Hindlimb muscle (tissue), 1 donor: ENCODE measurements at places on chromosomes 2 and 18.
A peak's percentile ranks its signal among the peaks of the same experiment; 100 is the strongest.

- no peak for DNase-seq
Measured at GRCh38 chr2:83162421-83162820, 1296.7 kb downstream of the SUCLG1 start.

- no peak for DNase-seq
Measured at GRCh38 chr2:5698134-5698533, 6.0 kb downstream of the SOX11 start.

DNA sequence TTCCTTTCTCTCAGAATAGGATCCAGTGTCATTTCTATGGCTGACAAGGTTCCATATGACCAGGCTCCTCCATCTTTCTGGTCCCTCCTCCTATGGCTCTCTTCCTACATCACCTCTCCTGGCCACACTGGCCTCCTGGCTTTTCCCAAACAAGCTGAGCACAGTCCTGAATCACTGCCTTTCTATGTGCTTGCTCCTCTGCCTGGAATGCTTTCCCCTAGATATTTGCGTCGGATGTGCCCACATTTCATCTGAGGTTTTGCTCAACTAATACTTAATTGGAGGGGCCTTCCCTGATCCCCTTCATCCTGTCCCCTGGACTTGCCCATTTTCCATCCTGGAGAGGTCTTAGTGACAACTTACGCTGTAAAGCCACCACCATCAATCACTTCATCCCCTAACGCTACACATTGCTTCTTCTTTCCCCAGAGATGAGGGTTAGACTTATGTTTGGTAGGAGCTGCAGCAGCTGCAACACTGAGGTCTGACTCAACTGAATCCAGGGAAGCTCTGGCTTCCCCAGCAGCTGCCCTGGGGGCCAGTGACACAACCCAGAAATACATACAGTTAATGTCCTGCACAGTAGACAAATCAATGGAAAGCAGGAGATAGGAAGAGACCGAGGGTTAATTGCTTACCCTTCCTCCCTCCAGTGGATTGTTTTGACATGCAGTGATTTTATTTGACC is 42.9 kb downstream of the QPCT start:
- no peak for DNase-seq

DNA sequence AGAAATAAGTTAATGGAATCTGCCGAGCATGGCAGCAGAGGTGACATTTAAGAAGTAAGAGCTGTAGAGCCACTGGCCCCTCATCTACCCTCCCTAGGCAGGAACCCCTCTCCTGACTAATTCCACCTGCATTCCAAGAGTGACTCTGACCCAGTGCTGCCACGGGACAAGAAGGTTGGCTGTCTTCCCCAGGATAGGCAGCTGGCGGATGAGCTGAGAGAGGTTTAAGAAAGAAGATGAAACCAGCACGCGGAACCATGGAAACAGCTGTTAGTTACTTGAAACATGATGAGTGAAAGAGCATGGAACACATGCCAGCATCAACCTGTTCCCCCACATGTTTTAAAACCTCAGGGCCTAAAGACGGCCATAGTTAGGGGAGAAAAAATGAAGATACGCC is 74.1 kb downstream of the RND3 start:
- DNase-seq, result no peak

DNA sequence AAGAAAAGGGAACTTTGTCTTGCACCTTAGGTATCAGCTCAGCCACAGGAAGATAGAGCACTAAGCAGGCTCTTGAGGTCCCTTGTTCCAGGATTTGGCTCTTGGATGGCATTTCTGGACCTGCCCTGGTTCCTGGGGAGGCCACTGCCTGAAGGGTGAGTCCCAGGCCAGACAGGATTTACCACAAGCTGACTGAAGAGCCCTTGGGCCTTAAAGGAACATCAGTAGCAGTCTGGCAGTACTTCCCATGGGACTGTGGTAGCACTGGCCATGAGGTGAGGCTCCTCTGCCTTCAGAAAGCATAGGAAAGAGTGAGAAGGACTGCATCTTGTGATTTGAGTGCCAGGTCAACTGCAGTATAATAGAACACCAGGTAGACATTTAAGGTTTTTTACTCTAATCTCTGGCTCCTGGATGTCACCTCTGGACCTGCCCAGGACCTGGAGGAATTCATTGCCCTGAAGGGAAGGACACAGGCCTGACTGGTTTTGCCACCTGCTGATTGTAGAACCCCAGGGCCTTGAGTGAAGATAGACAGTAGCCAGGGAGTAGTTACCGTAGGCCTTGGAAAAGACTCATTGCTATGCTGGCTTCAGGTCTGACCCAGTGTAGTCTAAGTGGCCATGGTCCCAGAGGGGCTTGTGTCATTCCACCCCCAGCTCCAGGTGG is 154.4 kb upstream of the CREB1 start:
- no peak for DNase-seq

GRCh38 chr18:61551586-61551985 is 218.4 kb downstream of the CDH20 start:
- DNase-seq, result peak; percentile 62

DNA sequence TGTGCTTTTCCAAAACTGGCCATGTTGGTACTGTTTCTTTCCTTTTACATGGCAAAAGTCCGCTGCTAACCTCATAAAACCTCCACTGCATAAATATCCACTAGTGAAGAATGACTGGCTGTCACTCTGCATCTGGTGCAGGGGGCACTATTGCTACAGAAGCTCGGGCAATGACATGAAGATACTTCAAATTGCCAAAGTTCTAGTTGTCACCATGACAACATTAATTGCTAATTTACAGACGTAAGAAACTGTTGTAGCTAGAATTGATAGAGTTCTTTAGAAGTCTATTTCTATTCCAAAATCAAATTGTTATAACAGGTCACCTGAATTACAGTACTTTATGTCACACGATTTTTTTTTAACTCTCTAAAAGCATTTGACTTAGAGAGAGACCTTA is 845 bp downstream of the CFAP210 start:
- DNase-seq, result peak; percentile 19

- DNase-seq, result no peak
Measured at GRCh38 chr2:114127372-114127771, 237.5 kb downstream of the ACTR3 start.

- no peak for DNase-seq
Measured at GRCh38 chr2:228869636-228870264, 401.3 kb downstream of the PID1 start.

DNA sequence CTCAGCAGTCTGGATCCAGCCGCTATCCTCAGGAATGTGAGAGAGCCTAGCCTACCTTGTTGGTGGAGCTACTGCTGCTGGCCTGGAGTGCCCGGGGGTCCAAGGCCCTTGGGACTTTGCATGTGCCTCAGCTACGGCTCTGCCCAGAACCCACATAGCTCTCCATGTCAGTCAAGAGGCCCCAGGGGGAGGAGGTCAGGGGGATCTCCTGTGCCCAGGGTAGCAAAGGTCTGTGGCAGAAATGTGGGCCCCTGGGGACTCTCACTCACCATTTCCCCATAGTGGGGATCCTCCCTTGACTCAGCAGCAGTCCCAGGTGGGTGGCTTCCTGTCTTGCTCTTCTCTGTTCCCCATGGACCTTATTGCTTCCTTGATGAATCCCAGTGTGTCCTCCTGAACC is 342.7 kb upstream of the CHAC2 start:
- no peak for DNase-seq

- DNase-seq, result no peak
Measured at GRCh38 chr2:23627236-23628009, 242.4 kb downstream of the KLHL29 start.

- no peak for DNase-seq
Measured at GRCh38 chr2:226828191-226828590, 7.7 kb upstream of the RHBDD1 start.

DNA sequence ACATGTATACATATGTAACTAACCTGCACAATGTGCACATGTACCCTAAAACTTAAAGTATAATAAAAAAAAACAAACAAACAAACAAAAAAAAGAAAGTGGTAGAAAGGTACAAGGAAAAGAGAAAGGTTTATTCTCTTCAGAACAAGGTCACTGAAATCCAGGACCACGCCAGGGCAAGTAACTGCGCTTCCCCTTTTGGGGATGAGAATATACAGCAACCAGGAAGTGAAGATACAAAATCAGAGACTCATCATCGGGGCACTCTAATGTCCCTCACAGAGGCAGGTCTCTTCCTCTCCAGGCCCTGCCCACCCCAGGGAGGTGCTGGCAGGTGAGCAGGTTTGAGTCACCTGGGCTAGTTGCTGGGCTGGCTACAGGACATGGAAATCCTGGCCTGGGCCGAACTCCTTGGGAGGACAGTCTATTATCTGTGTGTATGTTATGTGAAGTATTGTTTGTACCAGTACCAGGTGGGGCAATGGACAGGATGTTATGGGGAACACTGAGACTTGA is 100.4 kb upstream of the GPR45 start:
- no peak for DNase-seq

DNA sequence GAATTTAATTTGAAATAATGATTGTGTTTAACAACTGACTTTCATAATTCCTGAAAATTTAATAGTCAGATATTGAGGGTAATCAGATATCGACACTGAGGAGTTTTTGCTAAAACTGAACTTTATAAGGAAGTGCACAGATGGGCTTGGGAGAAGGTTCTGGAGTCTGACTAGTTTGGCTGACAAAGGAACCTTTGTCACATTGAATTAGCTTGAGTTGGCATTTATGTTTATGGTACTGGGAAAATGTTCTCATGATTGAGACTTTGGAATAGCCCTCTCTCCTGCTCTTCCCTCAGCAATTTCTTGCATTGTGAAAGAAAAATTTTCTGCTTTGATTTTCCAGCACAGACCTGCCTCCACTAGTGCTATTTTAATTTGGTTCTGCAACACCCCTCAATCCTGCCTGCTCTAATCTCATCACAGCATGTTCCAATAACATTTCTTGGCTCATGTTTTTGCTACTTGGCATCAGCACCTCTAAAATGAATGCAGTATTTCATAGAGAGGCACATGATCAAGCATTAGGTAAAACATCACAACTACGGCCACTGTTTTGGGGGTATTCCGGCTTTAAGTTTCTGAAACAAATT is 133.9 kb upstream of the FSHR start:
- no peak for DNase-seq

GRCh38 chr2:194946826-194947225 is 710.2 kb upstream of the SLC39A10 start:
- peak; percentile 29 for DNase-seq

DNA sequence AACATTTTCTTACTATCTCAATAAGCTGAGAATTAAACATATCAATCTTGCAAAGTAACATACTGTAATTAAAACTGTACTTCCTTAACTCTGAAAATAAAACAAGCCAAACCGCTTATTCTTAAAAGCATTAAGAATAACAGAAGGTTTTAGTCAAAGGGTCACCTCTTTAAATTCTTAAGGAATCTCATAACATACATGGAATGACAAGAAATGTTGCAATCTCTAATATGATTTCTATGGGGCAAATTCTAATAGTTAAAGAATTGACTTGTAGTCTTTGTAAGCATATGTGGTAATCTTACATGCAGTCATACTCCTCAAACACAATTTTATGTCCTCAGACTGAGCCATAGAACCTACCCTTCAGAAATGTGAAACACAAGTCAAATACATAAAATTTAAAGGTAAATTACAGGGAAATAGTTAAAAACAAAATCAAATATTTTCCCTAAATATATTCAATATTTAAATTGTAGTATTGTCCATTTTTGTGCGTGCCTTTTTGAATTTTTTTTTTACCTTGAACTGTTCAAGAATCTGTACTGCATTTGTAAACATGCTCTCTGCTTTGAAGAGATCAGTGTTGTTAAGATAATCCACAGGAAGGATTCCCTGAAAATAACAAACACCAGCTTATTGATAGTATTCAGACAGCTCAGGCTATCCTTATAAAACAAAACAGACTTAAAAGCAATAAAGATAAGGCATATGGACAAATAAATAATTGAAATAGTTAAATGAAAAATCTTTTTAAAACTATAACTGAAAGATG is 48.2 kb downstream of the PIGN start:
- no peak for DNase-seq

DNA sequence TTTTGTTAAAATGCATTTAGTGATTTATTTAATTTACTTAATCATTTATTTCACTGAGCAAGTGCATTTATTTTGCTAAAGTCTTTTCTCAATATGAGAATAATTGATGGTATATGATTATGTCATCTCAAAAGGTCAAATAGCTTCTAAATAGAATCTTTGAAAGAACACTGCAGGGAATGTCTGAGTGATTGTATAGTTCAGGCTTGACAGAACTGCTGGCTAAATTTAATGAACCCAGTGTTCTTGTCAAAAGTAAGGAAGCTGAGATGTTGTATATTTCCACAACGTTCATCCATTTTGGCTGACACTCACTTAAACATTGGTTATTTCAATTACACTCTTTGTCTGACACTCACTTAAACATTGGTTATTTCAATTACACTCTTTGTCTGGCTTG is 39.3 kb upstream of the CDH7 start:
- DNase-seq, result no peak

DNA sequence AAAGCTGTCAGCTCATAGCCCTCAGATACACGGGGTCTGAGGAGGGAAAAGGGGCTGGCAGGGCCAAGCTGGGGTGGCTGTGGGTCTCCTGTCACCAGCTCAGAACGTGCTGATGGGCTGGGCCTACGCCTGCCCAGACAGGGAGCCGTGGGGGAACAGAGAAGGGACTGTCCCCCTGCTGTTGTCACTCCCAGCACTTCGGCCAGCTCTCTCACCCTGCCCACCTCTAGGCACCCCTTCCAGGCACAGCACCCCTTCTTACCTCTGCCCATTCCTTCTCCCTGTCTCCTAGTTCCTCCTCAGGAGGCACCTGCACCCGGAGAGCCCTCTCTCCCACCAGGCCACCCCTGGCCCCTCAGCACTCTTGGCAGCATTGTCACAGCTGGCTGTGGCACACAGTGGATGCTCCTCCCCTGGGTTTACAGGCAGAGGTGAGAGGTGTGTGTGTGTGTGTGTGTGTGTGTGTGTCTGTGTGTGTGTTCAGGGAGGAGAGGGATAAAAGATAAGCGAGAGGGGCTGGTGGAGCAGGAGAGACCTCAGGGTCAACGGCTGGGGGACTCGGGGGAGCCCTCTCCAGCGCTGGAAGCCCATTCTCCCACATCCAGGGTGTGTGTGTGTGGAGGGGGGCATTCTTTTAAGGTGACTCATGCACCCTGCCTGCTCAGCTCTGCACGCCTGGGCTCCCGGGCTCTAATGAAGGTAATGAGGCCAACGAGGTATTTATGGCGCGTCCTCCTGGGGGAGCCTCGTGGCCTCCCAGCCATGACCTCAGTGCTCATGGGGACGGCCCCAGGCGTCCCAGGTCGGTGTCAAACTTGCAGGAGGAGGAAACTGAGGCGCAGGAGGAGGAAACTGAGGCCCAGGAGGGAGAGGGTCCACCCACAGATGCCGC is 66.1 kb upstream of the SMAD7 start:
- DNase-seq, result no peak

DNA sequence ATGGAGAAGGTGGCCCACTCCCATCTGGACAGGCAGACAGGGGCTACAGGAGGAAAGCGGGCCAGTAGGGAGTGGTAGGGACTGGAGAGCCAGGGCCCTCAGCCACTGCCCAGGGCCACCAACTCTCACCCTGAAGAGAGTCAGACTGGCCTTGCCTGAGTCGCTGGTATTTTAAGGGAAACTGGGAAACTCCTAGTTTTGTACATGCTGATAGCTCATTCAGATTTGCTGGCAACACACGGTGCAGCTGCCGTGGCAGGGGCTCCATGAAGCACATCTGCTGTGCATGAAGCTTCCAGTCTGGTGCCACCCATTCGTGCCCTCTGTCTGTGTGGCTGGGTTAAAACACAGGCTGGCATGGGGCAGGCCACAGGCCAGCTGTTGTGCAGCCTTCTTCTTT is 137.3 kb upstream of the GLI2 start:
- DNase-seq, result no peak

GRCh38 chr2:26034637-26034992 is 731 bp downstream of the RAB10 start:
- peak; percentile 12 for DNase-seq

GRCh38 chr2:30733876-30734520 is 73.2 kb downstream of the CAPN13 start:
- DNase-seq, result no peak

- no peak for DNase-seq
Measured at GRCh38 chr18:46953195-46953594, 35.8 kb downstream of the KATNAL2 start.
